Transverse colon (tissue), 4 donors: ENCODE measurements at places on chromosomes 5 and 9. TPM values are rescaled to one million over a fixed set of nuclear protein-coding genes. Genes with fewer than 3 reads are reported as not detected.

GRCh38 chr9:128409978-128410377, 10.7 kb upstream of the CERCAM start:
- no peaks in the 10 kb centered on the region for H3K36me3 ChIP-seq
- H3K27ac ChIP-seq = no peak overlapping the region
- H3K4me1 ChIP-seq = no peaks in the 10 kb centered on the region
- no peak overlapping the region for H3K4me3 ChIP-seq

GRCh38 chr9:71725590-71726338, 42.5 kb downstream of the CEMIP2 start:
- no peak for DNase-seq
- H3K4me1 ChIP-seq = peaks cover 10% of the 10 kb centered on the region
- peaks cover 43% of the 10 kb centered on the region for H3K36me3 ChIP-seq
- no peak overlapping the region for H3K4me3 ChIP-seq
- no peak overlapping the region for H3K27ac ChIP-seq
- no peaks in the 10 kb centered on the region for H3K27me3 ChIP-seq

- no peak overlapping the region for H3K4me3 ChIP-seq
- H3K27ac ChIP-seq = no peak overlapping the region
- no peaks in the 10 kb centered on the region for H3K4me1 ChIP-seq
- no peak for DNase-seq
Observed at GRCh38 chr5:72436796-72437471, 70.3 kb downstream of the ZNF366 start.

GRCh38 chr5:69138766-69139165, 28.2 kb upstream of the CCNB1 start:
- no peaks in the 10 kb centered on the region for H3K36me3 ChIP-seq
- no peak overlapping the region for H3K27ac ChIP-seq
- H3K27me3 ChIP-seq = no peaks in the 10 kb centered on the region
- DNase-seq = no peak

DNA sequence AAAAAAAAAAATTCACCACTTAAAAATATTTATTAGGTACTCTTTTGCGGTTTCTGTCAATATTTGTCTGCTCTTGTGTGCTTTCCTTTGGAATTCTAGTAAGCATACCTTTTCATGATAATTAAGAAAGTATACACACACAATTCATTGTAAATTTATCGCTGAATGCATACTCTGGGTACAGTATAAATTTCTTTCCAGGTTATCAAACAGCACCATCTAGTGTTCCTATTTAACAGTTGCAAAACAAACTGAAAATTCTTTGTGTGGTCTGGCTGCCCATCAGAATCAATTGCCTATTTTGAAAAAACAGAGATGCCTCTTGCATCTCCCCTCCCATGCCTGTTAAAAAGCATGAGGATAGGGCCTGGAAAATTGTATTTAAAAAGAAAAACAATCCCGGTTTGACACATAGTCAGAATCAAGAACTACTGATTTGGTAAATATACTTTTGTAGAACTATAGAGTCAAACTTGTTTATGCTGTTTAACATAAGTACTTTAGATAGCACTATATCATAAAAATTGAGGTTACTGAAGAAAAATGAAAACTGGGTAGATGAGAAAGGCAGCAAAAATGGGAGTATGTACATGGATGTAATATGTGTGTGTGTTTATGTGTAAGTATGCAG, 16.2 kb downstream of the PGGT1B start:
- H3K27me3 ChIP-seq = no peaks in the 10 kb centered on the region
- no peaks in the 10 kb centered on the region for H3K36me3 ChIP-seq
- no peak for DNase-seq
- H3K27ac ChIP-seq = no peak overlapping the region

GRCh38 chr5:14250084-14250695, 107.0 kb downstream of the TRIO start:
- no peaks in the 10 kb centered on the region for H3K27me3 ChIP-seq
- H3K36me3 ChIP-seq = no peaks in the 10 kb centered on the region
- H3K4me1 ChIP-seq = peaks cover 15% of the 10 kb centered on the region

GRCh38 chr5:140312067-140312790, 9.3 kb upstream of the PFDN1 start:
- no peaks in the 10 kb centered on the region for H3K36me3 ChIP-seq
- H3K27me3 ChIP-seq = no peaks in the 10 kb centered on the region
- DNase-seq = no peak
- no peak overlapping the region for H3K4me3 ChIP-seq

GRCh38 chr5:144028636-144029035, 141.8 kb downstream of the YIPF5 start:
- H3K27me3 ChIP-seq = no peaks in the 10 kb centered on the region
- no peak overlapping the region for H3K4me3 ChIP-seq
- H3K4me1 ChIP-seq = peaks cover 15% of the 10 kb centered on the region
- DNase-seq = no peak
- H3K27ac ChIP-seq = no peak overlapping the region

- H3K4me1 ChIP-seq = no peaks in the 10 kb centered on the region
- H3K27me3 ChIP-seq = no peaks in the 10 kb centered on the region
- no peak overlapping the region for H3K4me3 ChIP-seq
- no peak for DNase-seq
- H3K27ac ChIP-seq = no peak overlapping the region
- no peaks in the 10 kb centered on the region for H3K36me3 ChIP-seq
Observed at GRCh38 chr5:108060340-108060739, 321.6 kb downstream of the FBXL17 start.

DNA sequence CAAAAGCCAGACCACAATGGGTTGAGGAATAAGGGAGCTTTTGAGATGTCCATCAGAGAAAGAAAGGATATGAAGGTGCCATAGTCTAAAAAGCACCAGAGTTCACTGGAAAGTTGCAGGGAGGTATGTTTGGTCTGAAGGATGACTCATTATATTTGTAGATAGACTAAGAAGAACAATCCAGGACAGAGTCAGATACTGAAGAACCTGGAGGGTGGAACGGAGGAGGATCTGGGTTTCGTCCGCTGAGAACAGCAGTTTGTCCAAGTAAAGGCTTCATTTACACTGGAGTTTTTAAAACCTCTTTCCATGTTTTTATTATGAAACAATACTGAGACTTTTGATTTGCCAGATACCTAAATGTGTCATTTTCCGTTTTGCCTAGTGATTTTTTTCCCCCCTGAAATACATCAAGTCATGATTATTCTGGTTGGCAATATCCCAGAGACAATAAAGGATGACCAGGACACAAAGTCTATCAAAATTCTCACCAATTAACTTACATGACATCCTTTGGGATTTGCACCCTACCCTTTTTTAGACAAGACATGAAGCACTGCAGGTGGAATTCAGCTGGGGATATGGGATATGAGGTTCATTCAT, 219.9 kb downstream of the MLLT3 start:
- no peak overlapping the region for H3K27ac ChIP-seq
- no peaks in the 10 kb centered on the region for H3K36me3 ChIP-seq
- no peaks in the 10 kb centered on the region for H3K27me3 ChIP-seq
- peaks cover 26% of the 10 kb centered on the region for H3K4me1 ChIP-seq

DNA sequence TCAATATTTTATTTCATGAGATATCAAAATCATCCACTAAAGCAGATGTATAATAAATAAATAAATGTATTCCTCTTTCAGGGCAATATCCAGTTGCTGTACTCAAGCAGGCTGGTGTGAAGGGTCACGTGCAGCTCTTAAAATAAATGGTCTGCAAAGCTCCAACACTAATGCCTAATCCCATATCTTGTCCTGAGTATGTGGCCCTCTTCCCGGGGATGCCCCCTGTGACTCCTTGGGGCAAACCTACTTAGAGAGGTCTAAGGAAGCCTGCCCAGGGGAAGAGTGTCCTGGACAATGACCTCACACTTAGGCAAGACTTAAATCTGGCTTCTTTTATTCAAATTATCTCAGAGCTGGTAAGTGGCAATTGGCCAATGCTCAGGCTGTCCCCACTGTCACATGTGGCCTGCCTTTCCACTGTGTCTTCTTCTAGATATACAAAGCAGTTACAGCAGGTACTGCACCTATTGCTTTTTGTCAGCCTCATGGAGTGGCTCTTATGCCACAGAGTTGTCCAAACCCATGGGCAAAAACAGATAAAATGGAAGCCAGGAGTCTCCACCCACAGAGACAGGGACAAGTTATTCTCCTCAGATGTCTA, 55.3 kb downstream of the SEMA5A start:
- H3K4me3 ChIP-seq = no peak overlapping the region
- H3K27me3 ChIP-seq = no peaks in the 10 kb centered on the region
- H3K4me1 ChIP-seq = no peaks in the 10 kb centered on the region

DNA sequence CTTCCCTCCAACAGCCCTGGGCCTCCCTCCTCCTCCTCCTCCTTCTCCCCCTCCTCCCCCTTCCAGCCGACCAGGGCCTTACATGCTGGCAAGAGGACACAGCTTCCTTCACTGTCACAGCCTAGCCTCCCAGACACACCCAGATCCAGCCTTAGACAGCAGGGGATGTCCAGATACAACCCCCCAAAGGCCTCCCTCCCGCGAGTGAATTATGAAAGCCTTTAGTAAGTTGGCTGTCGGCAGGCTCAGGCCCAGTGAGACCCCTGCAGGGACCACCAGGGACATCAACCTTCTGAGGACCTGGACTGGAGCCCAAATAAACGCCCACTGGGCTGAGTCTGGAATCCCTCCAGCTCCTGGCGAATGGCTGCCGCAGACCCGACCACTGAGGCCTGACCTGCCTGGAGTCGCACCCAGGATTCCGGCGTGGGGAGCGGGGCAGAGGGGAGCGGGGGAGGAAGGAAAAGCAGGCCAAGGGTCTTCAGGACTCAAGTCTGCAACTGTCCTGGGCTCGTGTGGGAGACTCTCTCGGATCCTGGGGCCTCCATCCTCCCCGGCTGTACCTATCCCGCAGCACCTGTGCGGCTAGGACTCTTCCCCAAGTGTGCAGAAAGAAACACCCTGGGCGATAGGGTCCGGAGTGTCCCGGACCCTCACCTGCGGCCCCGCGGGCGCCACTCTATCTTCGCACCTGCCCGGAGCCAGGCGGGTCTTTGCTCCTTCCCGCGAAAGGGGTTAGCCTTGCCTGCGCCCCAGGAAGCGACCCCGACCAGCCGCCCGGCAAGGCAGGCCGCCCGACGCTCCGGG, 705 bp downstream of the SEPTIN8 start:
- peak overlapping the region; percentile 84 for H3K27ac ChIP-seq
- no peaks in the 10 kb centered on the region for H3K36me3 ChIP-seq
- no peaks in the 10 kb centered on the region for H3K27me3 ChIP-seq

GRCh38 chr9:129231759-129232158, 53.7 kb upstream of the IER5L start:
- no peaks in the 10 kb centered on the region for H3K36me3 ChIP-seq
- H3K4me1 ChIP-seq = no peaks in the 10 kb centered on the region
- H3K27me3 ChIP-seq = no peaks in the 10 kb centered on the region
- H3K4me3 ChIP-seq = no peak overlapping the region
- H3K27ac ChIP-seq = no peak overlapping the region

GRCh38 chr9:14799030-14799429, 76.5 kb upstream of the CER1 start:
- H3K36me3 ChIP-seq = no peaks in the 10 kb centered on the region
- no peak overlapping the region for H3K27ac ChIP-seq
- no peaks in the 10 kb centered on the region for H3K4me1 ChIP-seq
- no peak overlapping the region for H3K4me3 ChIP-seq
- no peaks in the 10 kb centered on the region for H3K27me3 ChIP-seq
- no peak for DNase-seq

DNA sequence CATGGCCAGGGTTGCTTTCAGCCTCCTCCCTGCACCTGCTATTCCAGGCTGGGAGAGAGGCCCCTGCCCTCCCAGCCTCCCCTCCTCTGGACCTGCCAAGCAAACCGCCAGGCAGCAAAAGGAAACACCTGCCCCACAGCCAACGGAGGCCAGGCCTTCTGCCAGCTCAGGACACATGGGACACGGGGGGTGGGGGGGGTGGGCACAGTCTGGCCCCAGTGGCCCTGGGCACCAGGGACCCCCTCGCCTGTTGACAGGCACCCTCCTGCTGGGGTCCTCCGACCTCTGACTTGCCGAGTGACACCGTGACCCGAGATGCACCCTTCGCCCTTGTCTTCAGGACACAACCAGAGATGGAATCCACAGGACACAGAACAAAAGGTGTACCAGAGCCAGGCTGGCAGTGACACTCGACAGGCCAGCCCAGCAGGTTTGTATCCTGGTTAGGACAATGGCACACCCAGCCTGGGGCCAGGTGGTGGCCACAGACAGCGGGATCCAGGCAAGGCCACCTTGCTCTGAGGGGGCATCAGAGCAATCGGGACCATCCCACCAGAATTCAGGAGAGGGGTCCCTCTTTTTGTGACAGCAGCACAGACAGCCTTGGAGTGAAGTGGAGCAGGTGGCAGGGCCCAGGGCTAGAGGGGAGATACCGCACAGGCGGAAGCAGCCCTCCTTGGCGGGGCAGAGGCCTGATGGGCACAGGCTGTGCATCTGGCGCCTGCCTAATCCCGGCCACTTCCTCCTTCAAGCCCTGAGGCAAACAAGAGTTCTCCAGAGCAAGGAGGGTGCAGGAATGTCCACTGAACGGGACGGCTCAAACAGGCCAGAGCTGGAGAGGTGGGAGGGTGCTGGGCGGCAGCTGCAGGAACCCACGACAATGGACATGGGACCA, 1.3 kb upstream of the TMEM210 start:
- no peaks in the 10 kb centered on the region for H3K36me3 ChIP-seq
- H3K4me1 ChIP-seq = peaks cover 5% of the 10 kb centered on the region
- peaks cover 68% of the 10 kb centered on the region for H3K27me3 ChIP-seq

GRCh38 chr9:18896531-18897179, 136.4 kb downstream of the SAXO1 start:
- DNase-seq = no peak
- H3K27me3 ChIP-seq = no peaks in the 10 kb centered on the region
- H3K4me3 ChIP-seq = no peak overlapping the region
- no peak overlapping the region for H3K27ac ChIP-seq
- H3K4me1 ChIP-seq = no peaks in the 10 kb centered on the region

DNA sequence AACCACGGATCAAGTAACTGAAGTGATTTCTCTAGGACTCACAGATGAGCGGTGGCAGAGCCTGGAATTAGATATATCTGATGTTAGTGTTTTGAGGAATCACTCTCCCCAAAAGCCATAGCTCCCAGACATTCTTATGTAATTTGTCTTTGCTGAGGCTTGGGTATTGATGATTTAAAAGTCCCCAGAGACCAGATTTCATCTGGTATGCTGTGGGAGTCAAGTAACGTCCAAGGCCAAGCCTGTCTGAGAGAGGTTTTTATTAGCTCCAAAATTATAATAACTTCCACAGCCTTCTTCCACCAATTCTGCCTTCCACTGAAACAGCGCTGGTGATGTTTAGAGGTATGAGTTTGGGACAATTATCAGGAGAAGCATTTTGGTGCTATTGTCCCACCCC, 21.3 kb upstream of the KCNIP1 start:
- no peak overlapping the region for H3K4me3 ChIP-seq
- no peak for DNase-seq
- H3K27me3 ChIP-seq = no peaks in the 10 kb centered on the region
- no peaks in the 10 kb centered on the region for H3K36me3 ChIP-seq

Gene ISL1
- total RNA-seq = not detected

Gene LRRC14B
- total RNA-seq = not detected

Gene CA9
- total RNA-seq = not detected

Gene GABRA6
- total RNA-seq = not detected

Gene ERGIC1
- total RNA-seq = 252 TPM

Gene SLC22A4
- total RNA-seq = 1.6 TPM

Gene ADAMTS16
- 0.68 TPM for total RNA-seq

Gene PCDHGC4
- total RNA-seq = 2.6 TPM

Gene DDX4
- not detected for total RNA-seq

Gene CCNI2
- total RNA-seq = 5.0 TPM

Gene ACOT12
- total RNA-seq = not detected

Gene MARCOL
- total RNA-seq = not detected

Gene GLDC
- total RNA-seq = 70.7 TPM
